Endothelial cell (in vitro differentiated cells): ENCODE measurements at places on chromosomes 1 and 21. TPM values are rescaled to one million over a fixed set of nuclear protein-coding genes. Genes with fewer than 3 reads are reported as not detected.

Gene DYNLT5
- total RNA-seq: 57.9 TPM

DNA sequence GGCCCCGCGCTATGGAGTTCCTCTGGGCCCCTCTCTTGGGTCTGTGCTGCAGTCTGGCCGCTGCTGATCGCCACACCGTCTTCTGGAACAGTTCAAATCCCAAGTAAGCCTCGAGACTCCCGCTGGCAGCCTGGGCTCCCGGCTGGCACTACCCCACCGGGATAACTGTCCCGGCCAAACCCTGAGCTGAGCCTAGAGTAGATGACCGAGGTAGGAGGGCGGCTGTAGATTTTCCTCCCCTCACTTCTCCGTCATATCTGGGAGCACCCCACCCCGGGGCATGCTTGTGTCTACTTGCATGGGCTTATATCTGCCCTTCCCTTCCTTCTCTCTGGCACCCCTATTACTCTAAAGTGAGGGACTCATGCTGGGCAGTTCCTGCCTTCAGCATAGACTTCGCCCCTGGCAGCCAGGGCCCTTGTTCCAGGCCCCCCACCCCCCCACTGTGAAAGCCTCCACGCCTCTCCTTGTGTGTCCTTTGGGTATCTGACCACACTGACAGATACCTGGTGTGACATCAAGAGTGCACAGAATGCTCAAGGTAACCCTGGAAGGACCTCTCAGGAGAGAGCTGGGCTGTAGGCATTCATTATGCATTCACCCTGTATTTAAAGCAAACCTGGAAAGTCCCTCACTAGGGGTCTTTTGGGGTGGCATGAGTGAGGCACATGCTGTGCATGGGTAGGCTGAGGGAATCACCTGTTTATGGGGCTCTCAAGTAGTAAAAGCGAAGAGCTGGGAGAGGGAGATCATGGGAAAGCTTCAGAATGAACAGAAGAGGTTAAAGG lies 485 bp downstream of the EFNA1 start:
- H3K27me3 ChIP-seq: peaks cover 26% of the 10 kb centered on the region
- peak overlapping the region; percentile 100 for H3K4me3 ChIP-seq
- peak overlapping the region; percentile 98 for H3K27ac ChIP-seq
- DNase-seq: no peak
- H3K36me3 ChIP-seq: peaks cover 40% of the 10 kb centered on the region

Gene TFF1
- total RNA-seq: not detected

Gene RXFP4
- not detected for total RNA-seq

DNA sequence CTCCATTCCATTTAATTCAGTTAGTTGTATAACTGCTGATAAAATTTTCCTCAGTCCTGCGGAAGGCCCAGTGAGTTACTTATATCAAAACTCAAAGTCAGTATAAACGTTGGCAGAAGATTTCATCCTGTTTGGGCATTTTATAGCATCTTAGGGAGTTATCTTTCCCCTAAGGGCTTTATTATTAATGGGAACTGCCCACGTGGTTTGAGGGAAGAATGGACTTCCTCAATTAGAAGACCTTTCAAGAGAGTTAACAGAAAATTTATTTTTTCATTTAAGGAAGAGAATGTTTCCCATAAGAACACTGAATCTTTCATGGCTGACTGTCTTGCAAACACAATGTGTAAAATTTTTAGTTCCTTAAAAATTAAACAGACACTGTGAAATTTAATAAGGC lies 400.1 kb downstream of the NEGR1 start:
- H3K36me3 ChIP-seq: no peaks in the 10 kb centered on the region
- no peak overlapping the region for H3K27ac ChIP-seq
- H3K27me3 ChIP-seq: no peaks in the 10 kb centered on the region
- H3K4me1 ChIP-seq: no peaks in the 10 kb centered on the region
- no peak overlapping the region for H3K4me3 ChIP-seq

DNA sequence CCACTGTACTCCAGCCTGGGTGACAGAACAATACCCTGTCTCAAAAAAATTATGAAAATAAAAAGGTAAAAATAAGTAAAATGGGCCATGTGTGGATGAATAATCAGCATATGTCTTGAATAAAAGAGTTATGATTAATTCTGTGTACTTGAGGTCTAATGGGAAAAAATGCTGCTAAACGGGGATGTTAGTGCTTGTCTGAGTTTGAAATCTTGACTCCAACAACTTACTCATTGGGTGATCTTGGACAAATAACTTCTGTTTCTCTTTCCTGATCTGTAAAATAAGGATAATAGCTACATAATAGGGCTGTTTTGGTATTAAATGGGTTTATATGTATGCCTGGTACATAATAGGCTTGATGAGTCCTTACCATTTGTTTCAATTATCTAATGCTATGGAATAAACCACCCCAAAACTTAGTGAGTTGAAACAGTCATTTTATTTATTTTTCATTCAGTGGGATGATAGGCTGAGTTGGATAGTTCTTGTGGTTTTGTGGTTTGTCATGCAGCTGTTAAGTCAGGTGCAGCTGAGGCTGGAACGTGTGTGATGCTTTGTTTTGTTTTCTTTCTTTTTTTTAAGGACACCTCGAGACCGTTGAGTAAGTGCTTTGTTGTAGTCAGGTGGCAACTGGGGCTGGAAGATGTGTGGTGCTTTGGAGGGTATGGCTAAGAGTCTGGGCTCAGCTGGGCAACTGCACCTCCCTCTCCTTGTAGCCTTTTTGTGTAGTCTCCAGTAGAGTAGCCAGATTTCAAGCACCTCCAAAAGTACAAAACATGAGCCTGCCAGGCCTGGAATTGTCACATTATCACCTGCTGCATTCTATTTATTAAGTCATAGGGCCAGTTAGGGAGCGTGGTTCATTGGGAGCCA lies 4.9 kb downstream of the MDM4 start:
- H3K4me1 ChIP-seq: peaks cover 6% of the 10 kb centered on the region
- H3K36me3 ChIP-seq: peaks cover 27% of the 10 kb centered on the region
- H3K27me3 ChIP-seq: peaks cover 3% of the 10 kb centered on the region

GRCh38 chr1:168966217-168966616 lies 140.3 kb upstream of the ATP1B1 start:
- no peaks in the 10 kb centered on the region for H3K36me3 ChIP-seq
- no peak overlapping the region for H3K27ac ChIP-seq
- peaks cover 7% of the 10 kb centered on the region for H3K4me1 ChIP-seq

GRCh38 chr21:36661511-36662309 lies 37.2 kb upstream of the SIM2 start:
- peak; percentile 36 for DNase-seq
- no peak overlapping the region for H3K27ac ChIP-seq
- H3K36me3 ChIP-seq: no peaks in the 10 kb centered on the region
- no peaks in the 10 kb centered on the region for H3K27me3 ChIP-seq

DNA sequence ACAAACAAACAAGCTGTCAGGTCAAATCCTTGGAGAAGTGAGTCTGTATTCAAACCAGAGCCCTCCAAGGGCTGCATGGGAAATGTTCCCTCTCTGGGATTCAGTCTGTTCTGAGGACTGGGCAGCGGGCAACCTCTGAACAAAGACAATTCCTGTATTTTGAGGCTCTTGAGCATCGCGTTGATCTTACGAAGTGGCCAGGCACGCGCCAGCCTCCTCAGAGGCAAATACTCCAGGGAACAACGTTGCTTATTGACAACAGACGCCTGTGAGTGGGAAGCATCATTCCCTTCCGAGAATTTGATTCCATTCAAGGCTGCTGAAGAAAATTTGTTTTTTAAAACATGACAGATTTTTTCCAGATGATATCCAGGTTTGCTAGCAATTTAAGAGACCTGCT lies 20.0 kb upstream of the TACSTD2 start:
- no peak overlapping the region for H3K27ac ChIP-seq
- no peak overlapping the region for H3K4me3 ChIP-seq
- H3K27me3 ChIP-seq: peaks cover 4% of the 10 kb centered on the region
- no peaks in the 10 kb centered on the region for H3K36me3 ChIP-seq
- H3K4me1 ChIP-seq: no peaks in the 10 kb centered on the region
- no peak for DNase-seq

Gene TPTE
- not detected for total RNA-seq

Gene ZNF362
- total RNA-seq: 70.0 TPM

- H3K4me1 ChIP-seq: peaks cover 11% of the 10 kb centered on the region
- H3K27ac ChIP-seq: no peak overlapping the region
- no peak overlapping the region for H3K4me3 ChIP-seq
Observed at GRCh38 chr1:206892351-206892984, 4.8 kb upstream of the IL24 start.

GRCh38 chr1:236998546-236998945 lies 5.7 kb downstream of the MT1HL1 start:
- H3K4me1 ChIP-seq: no peaks in the 10 kb centered on the region
- no peak overlapping the region for H3K4me3 ChIP-seq
- peaks cover 4% of the 10 kb centered on the region for H3K27me3 ChIP-seq
- no peak for DNase-seq
- H3K27ac ChIP-seq: no peak overlapping the region

DNA sequence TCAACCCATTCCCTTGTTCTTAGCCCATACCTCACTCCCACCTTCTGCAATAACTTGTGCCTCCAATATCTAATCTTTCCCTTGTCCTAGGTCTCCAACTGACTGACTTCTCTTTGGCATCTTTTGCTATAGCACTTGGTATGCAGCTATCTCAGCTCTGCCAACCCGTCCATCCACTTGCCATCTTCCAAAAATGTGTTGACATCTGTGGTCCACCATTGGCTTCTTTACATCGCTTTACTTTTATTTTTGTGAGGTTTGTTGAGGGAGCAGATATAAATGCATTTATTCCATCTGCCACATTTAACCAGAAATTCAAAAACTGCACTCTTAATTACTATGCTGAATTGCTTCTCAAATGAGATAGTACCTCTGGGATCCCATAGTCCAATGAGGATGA lies 24.9 kb upstream of the PSMB2 start:
- H3K4me3 ChIP-seq: no peak overlapping the region
- H3K27me3 ChIP-seq: no peaks in the 10 kb centered on the region
- no peak for DNase-seq
- H3K27ac ChIP-seq: no peak overlapping the region

- H3K27ac ChIP-seq: no peak overlapping the region
- H3K36me3 ChIP-seq: no peaks in the 10 kb centered on the region
- no peak overlapping the region for H3K4me3 ChIP-seq
- no peak for DNase-seq
Observed at GRCh38 chr1:175124861-175125260, 57.2 kb downstream of the TNN start.

- peaks cover 1% of the 10 kb centered on the region for H3K27me3 ChIP-seq
- no peaks in the 10 kb centered on the region for H3K36me3 ChIP-seq
- no peaks in the 10 kb centered on the region for H3K4me1 ChIP-seq
- H3K27ac ChIP-seq: no peak overlapping the region
- H3K4me3 ChIP-seq: no peak overlapping the region
- DNase-seq: no peak
Observed at GRCh38 chr1:116309090-116309870, 63.8 kb upstream of the ATP1A1 start.

DNA sequence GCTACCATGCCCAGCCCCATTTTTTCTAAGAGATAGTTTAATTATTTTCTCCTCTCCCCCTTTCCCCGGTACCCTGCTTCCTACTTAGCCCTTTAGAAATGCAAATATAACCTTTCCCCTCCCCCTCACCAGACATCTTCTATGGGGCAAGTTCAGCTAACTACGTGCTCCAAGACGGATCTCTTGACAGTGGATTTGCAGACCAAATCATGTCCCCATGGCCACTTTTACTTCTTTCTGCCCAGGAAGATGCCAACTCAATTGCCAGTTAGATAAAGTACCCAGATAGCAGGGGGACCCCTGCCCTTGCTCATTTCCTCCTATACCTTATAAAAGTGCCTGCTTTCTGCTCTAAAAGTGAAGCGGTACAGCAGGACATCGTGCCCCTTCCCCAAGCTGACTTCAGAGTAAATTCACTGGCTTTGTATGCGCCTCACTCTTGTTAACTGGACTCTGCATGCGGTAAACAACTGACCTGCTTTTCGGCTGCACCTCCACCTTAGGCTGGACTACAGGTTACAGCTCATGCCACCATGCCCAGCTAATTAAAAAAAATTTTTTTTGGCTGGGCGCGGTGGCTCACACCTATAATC lies 7.4 kb downstream of the DNAJC11 start:
- DNase-seq: no peak
- H3K27ac ChIP-seq: no peak overlapping the region
- H3K36me3 ChIP-seq: no peaks in the 10 kb centered on the region
- no peak overlapping the region for H3K4me3 ChIP-seq
- H3K27me3 ChIP-seq: peaks cover 2% of the 10 kb centered on the region

DNA sequence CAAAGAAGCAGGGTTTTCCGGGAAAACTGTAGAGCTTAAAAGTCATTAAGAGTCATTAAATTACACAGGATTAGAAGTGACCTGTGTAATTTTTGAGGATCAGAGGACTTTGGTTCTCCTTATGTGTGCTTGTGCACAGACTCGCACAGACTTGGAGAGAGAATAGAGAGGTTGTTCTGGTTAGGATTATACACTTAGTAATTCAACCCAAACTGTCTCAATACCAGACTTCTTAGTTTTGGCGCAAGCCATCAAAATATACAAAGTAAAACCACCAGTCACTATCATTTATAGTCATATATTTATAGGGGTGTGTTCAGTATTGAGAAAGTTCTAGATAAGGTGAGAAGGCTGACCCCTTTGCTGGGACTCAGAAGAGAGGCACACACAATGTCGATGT lies 112.3 kb downstream of the HLX start:
- H3K27me3 ChIP-seq: no peaks in the 10 kb centered on the region
- DNase-seq: no peak
- no peaks in the 10 kb centered on the region for H3K36me3 ChIP-seq
- H3K4me1 ChIP-seq: no peaks in the 10 kb centered on the region
- no peak overlapping the region for H3K4me3 ChIP-seq
- no peak overlapping the region for H3K27ac ChIP-seq

GRCh38 chr1:3530926-3531818 lies 76.7 kb downstream of the ARHGEF16 start:
- peak overlapping the region; percentile 42 for H3K27ac ChIP-seq
- peak; percentile 70 for DNase-seq
- H3K27me3 ChIP-seq: peaks cover 14% of the 10 kb centered on the region
- H3K4me3 ChIP-seq: peak overlapping the region; percentile 80
- no peaks in the 10 kb centered on the region for H3K36me3 ChIP-seq

DNA sequence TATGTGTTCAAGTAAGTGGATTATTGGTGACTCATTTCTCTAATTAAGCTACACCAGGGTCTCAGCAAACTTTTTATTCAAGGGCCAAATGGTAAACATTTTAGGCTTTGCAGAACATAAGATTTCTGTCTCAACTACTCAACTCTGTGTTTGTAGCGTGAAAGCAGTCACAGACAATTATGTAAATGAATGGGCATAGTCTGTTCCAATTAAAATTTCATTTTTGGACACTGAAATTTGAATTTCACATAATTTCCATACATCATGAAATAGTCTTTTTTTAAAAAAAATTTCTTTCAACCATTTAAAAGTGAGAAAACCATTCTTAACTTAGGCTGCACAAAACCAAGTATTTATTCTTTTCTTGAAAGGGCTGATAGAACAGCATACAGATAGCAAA lies 50.1 kb downstream of the IL23R start:
- H3K27me3 ChIP-seq: no peaks in the 10 kb centered on the region
- H3K36me3 ChIP-seq: no peaks in the 10 kb centered on the region
- no peak overlapping the region for H3K4me3 ChIP-seq
- H3K27ac ChIP-seq: no peak overlapping the region
- DNase-seq: no peak
